Skeletal muscle cell (primary cell): ENCODE measurements at places on chromosomes 16 and 17.

DNA sequence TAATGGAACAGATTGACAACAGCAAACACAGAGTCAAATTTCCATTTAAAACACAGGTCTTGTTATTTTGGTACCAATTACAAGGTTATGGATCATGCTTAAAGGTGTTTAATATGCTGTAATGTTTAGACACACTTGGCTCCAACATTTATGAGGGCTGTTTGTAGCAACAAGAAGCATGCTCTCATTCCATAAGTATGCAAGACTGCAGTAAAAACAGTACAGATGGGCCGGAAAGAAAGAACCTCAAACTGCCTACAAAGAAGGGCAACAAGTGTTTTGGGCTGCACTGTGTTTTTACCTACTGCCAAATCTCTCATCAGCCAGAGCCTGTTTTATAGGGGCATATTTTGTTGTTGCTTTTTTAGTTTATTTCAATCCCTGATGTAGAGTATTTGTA, 100.5 kb upstream of the HS3ST3A1 start:
- peak; percentile 21 for DNase-seq

GRCh38 chr16:8887952-8888560, 5.9 kb downstream of the LITAFD start:
- DNase-seq, result no peak

DNA sequence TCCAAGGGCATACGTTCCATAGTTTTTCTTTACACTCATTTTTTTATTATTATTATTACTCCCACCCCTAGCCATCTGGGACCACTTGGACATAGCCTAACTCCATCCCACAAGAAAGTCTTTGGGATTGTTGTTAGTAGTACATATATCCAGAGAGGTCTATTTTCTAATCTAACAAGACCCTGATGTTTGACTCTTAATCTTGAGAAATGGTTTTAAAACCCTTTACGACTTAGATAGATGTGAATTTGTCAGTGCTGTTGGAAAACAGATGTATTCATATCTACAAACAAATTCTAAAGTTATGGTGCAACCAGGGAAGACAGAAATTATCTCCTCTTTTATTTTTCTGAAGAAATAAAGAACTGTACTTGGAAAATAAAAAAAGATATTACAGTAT, 197.8 kb downstream of the CDH11 start:
- no peak for DNase-seq

GRCh38 chr16:3444032-3444388, 530 bp downstream of the NAA60 start:
- peak; percentile 47 for DNase-seq

- no peak for DNase-seq
These were observed 19.2 kb downstream of the TMEM114 start for GRCh38 chr16:8571061-8571596.

- no peak for DNase-seq
These were observed 67.3 kb downstream of the OR1D5 start for GRCh38 chr17:2995886-2996809.

DNA sequence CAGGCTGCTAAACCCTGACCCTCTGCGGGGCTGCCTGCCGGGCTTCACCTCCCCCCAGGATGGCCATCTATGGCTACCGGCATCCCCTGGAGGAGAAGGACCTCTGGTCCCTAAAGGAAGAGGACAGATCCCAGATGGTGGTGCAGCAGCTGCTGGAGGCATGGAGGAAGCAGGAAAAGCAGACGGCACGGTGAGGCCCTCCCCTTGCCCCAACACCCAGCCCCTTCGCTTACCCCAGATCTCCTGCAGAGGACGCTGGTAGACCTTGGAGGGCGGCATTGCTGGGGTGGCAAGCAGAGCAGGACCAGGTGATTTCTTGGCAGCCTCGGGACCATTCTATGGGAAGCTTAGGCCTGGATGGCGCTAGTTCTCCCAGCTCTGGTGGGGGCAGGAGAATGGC, 24.5 kb downstream of the ABCC3 start:
- DNase-seq, result no peak

DNA sequence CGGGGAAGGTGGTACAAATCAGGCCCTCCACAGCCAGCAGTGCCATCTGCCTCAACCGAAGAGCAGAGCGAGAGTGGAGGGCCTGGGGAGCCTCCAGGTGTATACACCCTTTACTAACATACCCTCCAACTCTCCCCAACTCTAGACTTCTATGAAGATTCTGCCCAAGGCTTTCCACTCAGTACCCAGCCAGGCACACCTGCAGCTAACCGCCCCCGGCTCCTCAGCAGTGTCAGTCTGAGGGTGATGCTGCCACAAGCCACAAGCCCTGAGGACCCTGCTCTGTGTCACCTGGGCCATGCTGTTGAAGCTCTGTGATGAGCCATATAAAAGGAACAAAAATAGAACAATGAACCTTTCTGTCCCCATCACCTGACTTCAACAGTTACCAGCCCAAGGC, 3.8 kb downstream of the CENPV start:
- no peak for DNase-seq

DNA sequence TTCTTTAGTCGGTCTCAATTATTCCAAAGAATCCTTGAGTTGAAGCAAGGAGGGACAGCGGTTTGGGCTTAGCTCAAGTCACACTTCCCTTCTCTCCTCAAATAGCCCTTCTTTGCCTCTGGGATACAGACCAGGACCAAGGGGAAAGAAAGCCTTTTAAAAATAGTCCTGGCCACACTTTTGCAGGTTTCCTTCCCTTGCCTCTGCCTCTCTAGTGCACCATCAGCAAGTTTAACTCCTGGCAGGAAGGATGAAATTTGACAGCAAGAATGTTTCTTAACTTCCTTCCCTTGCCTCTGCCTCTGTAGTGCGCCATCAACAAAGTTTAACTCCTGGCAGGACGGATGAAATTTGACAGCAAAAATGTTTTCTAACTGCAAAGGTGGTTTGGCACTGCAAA, 7.2 kb upstream of the G6PC1 start:
- no peak for DNase-seq

DNA sequence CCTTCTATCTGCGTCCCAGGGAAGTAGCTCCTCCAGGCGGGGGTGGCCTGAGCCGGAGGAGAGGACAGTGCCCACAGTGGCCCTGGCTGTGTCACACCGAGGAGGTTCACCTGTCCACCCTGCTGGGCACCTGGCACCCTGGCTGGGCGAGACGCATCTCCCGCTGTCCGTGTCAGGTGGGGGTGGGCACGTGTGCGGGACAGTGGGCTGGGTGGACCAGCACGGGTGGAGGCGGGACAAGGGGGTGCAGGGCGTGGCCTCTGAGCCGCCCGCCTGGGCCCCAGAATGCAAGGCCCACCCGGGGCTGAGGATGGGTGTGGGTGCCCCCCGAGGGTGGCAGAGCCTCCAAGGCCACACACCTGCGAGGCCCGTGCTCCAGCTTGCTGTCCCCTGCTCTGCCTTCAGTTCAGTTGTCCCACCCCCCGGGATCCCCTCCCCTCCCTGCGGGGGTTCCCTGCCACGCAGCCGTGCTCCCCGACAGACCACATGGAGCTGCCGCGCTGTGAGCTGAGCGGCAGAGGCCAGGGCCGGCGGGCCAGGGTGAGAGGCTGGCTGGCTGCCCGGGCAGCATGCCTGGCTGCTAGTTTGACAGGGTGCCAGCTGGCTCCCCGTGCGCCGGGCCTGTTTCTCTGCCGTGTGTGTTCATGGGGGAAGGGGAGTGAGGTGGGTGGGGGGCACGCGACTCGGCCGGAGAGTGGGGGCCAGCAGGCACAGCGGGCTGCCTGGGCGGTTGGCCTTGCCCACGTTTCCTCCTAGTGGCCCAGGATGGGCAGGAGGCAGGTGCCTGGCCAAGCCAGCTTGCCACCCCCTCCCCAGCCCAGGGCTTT, 33.9 kb downstream of the BAHCC1 start:
- no peak for DNase-seq

GRCh38 chr17:35390663-35391062, 17.2 kb upstream of the SLFN11 start:
- no peak for DNase-seq

GRCh38 chr17:64500862-64501765, 4.3 kb upstream of the POLG2 start:
- DNase-seq, result no peak

DNA sequence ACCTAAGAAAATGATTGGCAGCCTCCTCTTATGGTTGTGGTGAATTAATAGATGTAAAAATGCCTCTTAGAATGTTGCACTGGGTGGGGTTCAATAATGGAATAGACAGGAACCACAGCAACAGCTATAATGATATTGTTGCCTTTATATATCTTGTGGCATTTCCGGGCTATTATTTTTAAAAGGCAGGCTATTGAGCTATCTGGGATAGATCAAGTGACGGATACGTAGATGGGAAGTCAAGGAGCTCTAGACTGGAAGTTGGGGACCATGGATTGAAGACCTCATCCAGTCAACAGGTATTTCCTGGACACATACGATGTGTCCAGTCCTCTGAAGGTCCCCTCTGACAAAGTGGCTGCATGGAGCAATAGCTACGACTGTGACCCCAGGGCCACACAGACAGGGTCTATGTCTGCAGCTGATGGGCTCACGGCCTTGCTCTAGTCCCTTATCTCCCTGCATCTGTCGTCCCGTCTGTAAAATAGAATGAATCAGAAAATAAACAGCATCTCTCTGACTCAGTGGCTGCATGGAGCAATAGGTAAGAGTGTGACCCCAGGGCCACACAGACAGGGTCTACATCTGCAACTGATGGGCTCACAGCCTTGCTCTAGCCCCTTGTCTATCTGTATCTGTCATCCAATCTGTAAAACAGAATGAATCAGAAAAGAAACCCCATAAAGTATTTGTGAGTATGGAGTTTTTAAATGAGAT, 117.7 kb upstream of the FOXF1 start:
- no peak for DNase-seq

- DNase-seq, result no peak
These were observed at the start of gene LGALS9 for GRCh38 chr17:27630607-27631410. Gene LGALS9, plus strand, starts transcription at chr17:27631188. Its CDS starts 78 bp downstream, at chr17:27631266.

GRCh38 chr16:194516-194915, 14.3 kb downstream of the HBQ1 start:
- DNase-seq, result peak; percentile 31

DNA sequence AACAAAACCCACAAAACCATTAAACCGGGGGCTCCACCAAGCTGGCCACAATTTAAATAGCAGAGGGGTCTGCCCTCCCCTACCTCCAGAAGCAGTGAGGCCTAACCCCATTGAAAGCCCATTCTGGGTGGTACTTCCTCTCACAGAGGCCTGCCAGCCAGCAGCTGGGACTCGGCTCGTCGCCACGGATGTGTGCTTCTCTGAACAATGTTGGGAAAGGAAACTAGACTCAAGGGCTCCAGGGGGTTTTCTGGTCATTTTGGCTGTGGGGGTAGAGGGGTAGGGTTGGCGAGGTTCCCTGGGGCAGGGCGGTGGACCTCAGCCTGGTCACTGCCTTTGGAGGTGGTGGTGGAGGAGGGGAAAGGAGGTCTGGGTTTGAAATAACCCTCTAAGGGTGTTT, 4.7 kb upstream of the PLCG2 start:
- no peak for DNase-seq

DNA sequence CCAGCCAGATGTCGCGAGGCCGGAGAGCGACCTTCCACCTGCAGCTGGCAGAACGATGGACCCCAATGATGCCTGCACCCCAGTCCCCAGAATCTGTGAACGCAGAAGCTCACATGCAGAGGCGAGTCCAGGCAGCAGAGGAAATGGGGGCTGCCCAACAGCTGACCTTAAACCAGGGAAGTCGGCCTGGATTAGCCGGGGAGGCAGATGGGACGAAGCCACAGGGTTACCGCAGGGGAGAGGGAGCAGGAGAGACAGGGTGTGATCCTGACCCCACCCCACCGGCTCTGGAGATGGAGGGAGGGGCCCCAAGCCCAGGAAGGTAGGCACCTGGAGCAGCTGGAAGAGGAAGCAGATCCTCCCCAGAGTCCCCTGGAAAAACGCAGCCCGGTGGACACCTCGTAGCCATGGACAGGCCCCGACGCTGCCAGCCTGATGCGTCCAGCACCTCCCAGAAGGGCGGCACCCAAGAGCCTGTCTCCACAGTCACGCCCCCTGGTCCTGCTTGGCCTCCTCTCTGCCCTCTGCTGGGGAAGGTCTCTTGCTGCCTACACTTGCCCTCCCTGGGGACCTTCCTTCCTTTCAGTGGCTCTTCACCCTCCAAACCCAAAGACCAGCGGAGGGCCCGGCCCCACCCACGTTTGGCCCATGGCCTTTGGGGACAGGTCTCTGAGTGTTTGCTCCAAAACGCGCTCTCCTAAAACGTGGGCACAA, 37.3 kb downstream of the PIEZO1 start:
- DNase-seq, result no peak

GRCh38 chr16:73605309-73605708, 557.4 kb upstream of the ZFHX3 start:
- no peak for DNase-seq

DNA sequence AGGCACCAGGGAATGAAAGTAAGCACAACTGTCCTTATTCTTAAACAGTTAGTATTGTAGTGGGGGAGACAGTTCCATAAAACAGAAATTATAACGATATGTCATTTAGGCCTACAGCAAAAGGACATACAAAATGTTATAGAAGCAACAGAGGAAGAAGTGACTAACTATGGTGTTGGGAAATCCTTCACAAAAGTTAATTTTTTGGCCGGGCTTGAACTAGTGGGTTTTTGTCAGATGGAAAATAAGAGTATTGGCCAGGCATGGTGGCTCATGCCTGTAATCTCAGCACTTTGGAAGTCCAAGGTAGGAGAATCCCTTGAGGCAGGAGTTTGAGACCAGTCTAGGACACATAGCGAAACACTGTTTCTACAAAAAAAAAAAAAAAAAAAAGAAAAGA, 127.8 kb downstream of the SSH2 start:
- DNase-seq, result no peak

DNA sequence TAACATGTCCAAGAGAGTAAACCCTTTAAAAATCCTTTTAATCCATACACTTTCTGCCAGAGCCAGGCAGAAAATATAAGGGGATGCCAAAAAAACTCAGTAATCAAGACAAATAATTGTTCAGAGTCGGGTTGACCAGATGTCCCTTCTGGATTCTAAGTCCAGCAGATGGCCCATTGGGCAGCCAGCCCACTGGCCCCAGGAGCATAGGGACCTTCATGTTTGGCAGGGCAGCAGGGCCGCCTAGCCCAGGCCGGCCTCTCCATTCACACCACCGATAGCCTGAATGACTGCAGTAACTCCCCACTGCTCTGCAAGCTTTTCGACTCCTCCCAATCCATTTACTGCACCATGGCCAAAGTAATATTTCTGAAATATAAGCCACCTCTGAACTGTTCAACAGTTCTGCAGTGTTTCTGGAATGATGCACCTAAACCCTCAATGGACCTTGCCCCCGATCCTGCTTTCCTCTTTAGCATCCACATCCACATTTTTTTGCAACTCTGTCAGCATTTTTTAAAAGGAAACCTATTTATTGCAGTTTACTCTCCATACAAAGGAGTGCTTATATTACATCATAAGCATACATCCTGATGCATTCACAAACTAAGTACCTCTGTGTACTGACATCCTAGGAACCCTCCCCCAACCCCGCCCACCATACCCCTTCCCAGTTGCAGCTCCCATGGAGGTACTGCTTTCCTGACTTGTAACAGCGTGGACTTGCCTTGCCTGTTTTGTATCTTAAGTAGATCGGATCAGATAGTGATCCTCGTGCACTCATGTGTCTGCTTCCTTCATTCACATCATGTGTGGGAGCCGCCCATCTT, 46.4 kb downstream of the LDHD start:
- no peak for DNase-seq

- no peak for DNase-seq
These were observed 7.8 kb downstream of the HOXB1 start for GRCh38 chr17:48523010-48523409.

- no peak for DNase-seq
These were observed 1.5 kb upstream of the GFAP start for GRCh38 chr17:44916781-44917241.
